Parietal lobe (tissue), 2 donors: ENCODE measurements at places on chromosomes 1 and 21. TPM values are rescaled to one million over a fixed set of nuclear protein-coding genes. Genes with fewer than 3 reads are reported as not detected.

CTTNBP2NL gene
- 40.4 TPM for total RNA-seq

KLHDC8A gene
- total RNA-seq, result 41.0 TPM

RPE65 gene
- 0.31 TPM for total RNA-seq

TEDDM1 gene
- not detected for total RNA-seq

PRAMEF33 gene
- total RNA-seq, result not detected

GNG4 gene
- total RNA-seq, result 32.2 TPM

ASTN1 gene
- 130 TPM for total RNA-seq

LY9 gene
- total RNA-seq, result not detected

PKP1 gene
- total RNA-seq, result not detected

DSCAM gene
- total RNA-seq, result 31.9 TPM

GPR157 gene
- total RNA-seq, result under 0.01 TPM

RNF187 gene
- total RNA-seq, result 43.2 TPM

MPZ gene
- 2.2 TPM for total RNA-seq

CELA2A gene
- total RNA-seq, result not detected

CYP4A11 gene
- 0.31 TPM for total RNA-seq

CLCNKB gene
- total RNA-seq, result not detected

KIF26B gene
- total RNA-seq, result 51.3 TPM

SNX7 gene
- total RNA-seq, result 80.1 TPM

DNASE2B gene
- total RNA-seq, result not detected

COP1 gene
- total RNA-seq, result 125 TPM

RAD54L gene
- 1.9 TPM for total RNA-seq

CCDC181 gene
- total RNA-seq, result 6.6 TPM

CYYR1 gene
- total RNA-seq, result 1.9 TPM

F5 gene
- not detected for total RNA-seq

ABCG1 gene
- 27.5 TPM for total RNA-seq

NBPF4 gene
- total RNA-seq, result not detected

CRYAA gene
- total RNA-seq, result not detected

TGFB2 gene
- 31.3 TPM for total RNA-seq

TRIM67 gene
- 61.7 TPM for total RNA-seq

MATN1 gene
- total RNA-seq, result 0.31 TPM

APCS gene
- total RNA-seq, result not detected

LRRN2 gene
- total RNA-seq, result 16.3 TPM

HMGCS2 gene
- total RNA-seq, result not detected

SLC45A1 gene
- total RNA-seq, result 10.0 TPM

TMEM54 gene
- 2.8 TPM for total RNA-seq

DNAJC28 gene
- total RNA-seq, result 5.0 TPM

OR2M7 gene
- not detected for total RNA-seq

GJB3 gene
- not detected for total RNA-seq

GCSAML gene
- total RNA-seq, result 0.31 TPM

ITSN1 gene
- 159 TPM for total RNA-seq

VAV3 gene
- total RNA-seq, result 5.9 TPM

CDK18 gene
- 1.3 TPM for total RNA-seq

OLFM3 gene
- total RNA-seq, result 18.5 TPM

LCE1F gene
- not detected for total RNA-seq

PROX1 gene
- total RNA-seq, result 17.8 TPM

ZYG11A gene
- total RNA-seq, result 0.31 TPM

MIER1 gene
- 40.1 TPM for total RNA-seq

S100A16 gene
- 9.7 TPM for total RNA-seq

ANKRD45 gene
- total RNA-seq, result 21.3 TPM

GJA8 gene
- not detected for total RNA-seq

C1orf115 gene
- total RNA-seq, result 22.5 TPM

MYCL gene
- 9.1 TPM for total RNA-seq

MSH4 gene
- 1.9 TPM for total RNA-seq

GJA4 gene
- 1.6 TPM for total RNA-seq

RIPPLY3 gene
- total RNA-seq, result not detected

CNIH3 gene
- total RNA-seq, result 34.7 TPM

FMOD gene
- total RNA-seq, result not detected

MEAF6 gene
- 99.5 TPM for total RNA-seq

GPR25 gene
- total RNA-seq, result not detected

PROK1 gene
- total RNA-seq, result not detected
